ENCODE measurements at places on chromosomes 7 and 10.

GRCh38 chr10:64977915-64978314 is 1456.7 kb downstream of the REEP3 start:
- DNase-seq: no peak

GRCh38 chr10:102660888-102661657 is 16.8 kb downstream of the TRIM8 start:
- DNase-seq: peak; percentile 70

- DNase-seq: no peak
Observed at GRCh38 chr7:130791746-130792145, 57.7 kb upstream of the KLF14 start.

- DNase-seq: no peak
Observed at GRCh38 chr7:16028103-16028502, 341.6 kb upstream of the MEOX2 start.

- peak; percentile 97 for DNase-seq
Observed at GRCh38 chr10:59885430-59886134, 20.8 kb downstream of the CCDC6 start.

GRCh38 chr7:18655912-18656311 is 160.4 kb downstream of the HDAC9 start:
- DNase-seq: no peak

GRCh38 chr10:71696628-71697326 is 22.8 kb downstream of the C10orf105 start:
- DNase-seq: peak; percentile 58

DNA sequence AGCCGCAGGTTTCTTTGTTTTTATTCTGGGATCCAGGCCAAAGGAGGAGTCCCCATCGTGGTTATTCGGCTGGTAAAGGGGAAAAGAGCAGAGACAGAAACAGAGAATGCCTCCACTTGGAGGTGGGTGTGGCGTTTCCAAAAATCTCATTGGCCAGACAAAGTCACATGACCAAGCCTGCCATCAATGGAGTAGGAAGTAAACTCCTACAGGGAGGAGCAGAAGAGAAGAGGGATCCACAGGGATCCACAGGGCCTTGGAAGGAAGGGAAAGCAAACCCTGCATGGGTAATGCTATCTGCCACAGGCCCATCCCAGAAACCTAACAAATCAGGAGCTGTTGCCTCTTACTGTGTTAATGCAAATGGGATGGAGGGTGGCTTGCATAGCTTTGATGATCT is 425.7 kb upstream of the GALNT17 start:
- DNase-seq: no peak

DNA sequence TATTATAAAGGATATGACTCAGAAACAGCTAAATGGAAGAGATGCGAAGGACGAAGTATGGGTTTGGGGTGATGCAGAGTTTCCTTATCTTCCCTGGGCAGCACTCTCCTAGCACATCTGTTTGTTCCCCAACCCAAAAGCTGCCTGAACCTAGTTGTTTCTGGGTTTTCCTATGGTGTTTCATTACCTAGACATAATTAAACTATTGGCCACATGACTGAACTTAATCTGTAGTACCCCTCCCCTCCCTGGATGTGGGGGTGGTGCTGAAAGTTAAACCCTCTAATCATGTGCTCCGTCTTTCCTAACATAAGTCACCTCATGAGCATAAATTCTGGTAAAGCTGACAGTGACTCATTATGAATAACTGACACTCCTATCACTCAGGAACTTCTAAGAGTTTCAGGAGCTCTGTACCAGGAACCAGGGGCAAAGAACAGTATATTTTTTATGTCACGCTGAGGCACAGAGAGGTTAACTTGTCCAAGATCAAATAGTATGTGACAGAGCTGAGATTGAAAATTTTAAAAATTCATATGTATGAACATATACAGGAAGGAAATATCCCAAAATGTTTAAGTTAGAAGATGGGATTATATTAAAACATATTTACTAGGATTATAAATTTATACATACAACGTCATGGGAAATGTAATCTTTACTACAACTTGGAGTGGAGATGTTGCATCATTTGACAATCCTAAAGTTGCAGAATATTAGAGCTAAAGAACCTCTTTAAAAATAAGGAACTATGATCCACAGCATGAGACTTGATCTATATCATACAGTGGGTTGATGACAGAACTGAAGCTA is 4.8 kb downstream of the STRIP2 start:
- DNase-seq: no peak

GRCh38 chr10:96275685-96276418 is 4.5 kb upstream of the BLNK start:
- DNase-seq: no peak

- DNase-seq: no peak
Observed at GRCh38 chr7:78191475-78192079, 393.0 kb downstream of the PHTF2 start.

DNA sequence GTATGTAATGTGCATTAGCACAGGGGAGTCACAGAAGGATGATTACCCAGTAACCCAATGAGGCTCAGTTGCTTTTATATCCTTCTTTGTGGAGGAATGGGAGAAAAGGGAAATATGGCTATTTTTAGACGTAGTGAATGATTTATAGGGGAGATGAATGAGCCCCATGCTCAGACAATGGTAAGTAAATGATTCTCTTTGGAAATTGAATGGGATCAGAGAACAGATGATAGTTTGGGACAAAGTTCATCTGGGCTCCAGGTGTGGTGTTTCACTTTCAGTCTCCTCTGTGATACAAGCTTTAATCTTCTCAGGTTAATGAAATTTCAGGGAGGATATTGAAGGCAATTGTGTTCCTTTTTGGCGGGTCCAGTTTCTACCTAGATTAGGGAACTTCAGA is 63.0 kb upstream of the MPP7 start:
- DNase-seq: no peak

DNA sequence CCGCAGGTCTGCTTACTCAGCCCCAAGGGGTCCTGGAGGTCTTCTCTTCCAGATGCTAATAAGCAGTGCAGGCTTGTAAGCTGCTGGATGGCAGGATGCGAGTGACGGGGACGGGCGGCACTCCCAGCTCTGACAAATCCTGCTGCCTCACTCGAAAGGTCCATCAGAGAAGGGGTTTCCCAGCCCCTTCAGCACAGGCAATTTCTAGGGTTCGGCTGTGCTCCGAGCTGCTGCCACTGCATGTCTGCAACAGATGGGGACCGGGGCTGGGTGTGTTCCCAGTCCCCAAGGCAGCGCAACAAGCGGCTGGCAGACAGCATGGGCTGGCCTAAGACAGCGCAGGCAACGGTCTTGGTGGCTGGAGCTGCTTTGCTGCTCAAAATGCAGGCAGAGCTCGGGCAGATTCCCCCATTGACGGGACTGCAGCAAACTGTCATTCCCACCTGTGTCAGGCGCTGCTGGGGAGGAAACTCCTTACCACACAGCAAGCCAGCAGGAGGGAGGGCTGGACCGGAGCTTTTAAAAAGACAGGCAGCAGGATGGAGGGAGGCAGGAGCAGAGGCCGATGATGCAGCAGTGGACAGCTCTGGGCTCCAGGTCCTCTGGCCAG is 62.4 kb downstream of the PRKAG2 start:
- DNase-seq: no peak

DNA sequence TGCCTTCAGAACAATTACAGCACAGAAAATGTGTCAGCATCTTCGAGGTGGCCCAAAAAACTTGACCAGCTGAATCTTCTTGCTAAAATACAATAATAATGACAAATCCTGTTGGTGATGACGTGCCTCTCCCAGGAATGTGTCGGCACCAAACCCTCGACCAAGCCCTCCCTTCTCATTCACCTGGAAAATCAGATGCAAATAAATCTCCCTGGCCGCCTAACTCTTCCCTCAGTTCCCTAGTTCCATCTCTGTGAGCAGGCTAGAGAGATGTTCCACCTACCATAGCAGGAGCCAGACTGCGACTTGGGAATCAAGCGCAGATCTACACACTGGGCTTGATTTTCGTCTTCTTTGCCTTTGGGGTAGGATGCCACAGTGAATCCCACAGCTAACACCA is 4.1 kb downstream of the PRSS1 start:
- DNase-seq: no peak

GRCh38 chr10:50325449-50326171 is 74.3 kb upstream of the ASAH2 start:
- peak; percentile 92 for DNase-seq

- no peak for DNase-seq
Observed at GRCh38 chr10:62305813-62306212, 37.2 kb upstream of the RTKN2 start.

- peak; percentile 58 for DNase-seq
Observed at GRCh38 chr10:72337039-72337629, 17.6 kb downstream of the DNAJB12 start.

- peak; percentile 16 for DNase-seq
Observed at GRCh38 chr10:86178401-86179152, 188.0 kb downstream of the GRID1 start.

GRCh38 chr7:3922175-3922635 is 621.2 kb downstream of the SDK1 start:
- no peak for DNase-seq

DNA sequence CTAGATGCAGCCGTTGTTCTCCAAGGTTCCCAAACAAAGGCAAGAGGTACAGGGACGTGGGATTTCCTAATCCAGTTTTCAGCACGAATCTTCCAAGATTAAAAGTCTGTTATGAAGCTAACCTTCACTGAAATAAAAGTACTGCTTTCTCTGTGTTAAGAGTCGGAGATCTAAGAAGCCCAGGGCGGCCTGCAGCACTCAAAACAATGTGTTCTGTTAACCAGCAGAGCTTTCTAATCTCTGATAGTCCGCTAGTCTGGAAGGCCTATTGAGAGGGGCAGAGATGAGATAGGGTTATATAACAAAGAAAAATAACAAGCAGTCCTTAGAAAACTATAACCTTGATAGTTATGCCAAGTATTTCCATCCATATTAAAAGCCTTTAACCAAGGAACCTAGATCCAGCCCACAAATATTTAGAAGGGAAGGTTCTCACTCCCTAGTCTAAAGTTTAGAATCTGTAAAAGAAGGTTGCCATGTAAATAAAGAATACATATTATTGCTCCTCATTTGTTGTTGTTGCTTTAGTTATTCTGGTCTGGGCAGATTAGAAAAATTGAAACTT is 106.3 kb upstream of the SVIL start:
- no peak for DNase-seq

- no peak for DNase-seq
Observed at GRCh38 chr10:27717861-27718260, 27.8 kb downstream of the MKX start.

GRCh38 chr10:10397906-10398305 is 619.8 kb upstream of the CELF2 start:
- DNase-seq: no peak

DNA sequence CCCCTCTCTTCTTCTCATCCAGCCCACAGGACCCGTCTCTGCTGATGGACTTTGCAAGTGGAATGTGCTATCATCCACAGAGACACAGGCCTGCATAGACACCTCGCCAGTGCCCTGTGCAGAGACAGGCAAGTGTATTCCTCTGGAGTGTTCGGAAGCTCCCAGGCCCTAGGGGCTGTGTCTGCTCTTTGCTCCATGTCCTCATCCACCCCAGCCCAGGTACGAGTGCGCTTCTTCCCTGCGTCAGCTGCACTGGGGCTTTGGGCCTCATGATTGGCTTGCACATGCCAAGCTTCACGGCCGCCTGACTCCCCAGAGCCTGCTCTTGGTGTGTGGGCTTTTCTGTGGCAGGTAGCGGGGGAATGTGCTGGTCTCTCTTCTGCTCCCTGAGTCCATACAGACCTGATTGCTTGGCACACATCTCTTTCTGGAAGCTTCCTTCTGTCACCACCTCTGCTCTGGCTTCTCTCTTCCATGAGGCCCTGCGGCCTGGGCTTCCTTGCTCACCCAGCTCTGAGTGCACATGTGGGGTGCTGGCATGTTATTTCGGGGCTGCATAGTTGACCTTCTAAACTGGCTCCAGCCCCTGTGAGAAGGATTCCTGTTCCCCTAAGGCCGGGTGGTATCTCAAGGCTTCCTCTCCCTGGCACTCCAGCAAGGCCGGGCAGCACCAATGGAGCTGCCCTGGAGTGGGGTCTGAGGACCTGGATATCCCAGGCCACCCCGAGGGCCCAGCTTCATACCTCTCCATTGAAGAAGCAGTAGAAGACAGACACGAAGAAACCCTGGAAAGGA is 27.8 kb downstream of the CRHR2 start:
- no peak for DNase-seq

DNA sequence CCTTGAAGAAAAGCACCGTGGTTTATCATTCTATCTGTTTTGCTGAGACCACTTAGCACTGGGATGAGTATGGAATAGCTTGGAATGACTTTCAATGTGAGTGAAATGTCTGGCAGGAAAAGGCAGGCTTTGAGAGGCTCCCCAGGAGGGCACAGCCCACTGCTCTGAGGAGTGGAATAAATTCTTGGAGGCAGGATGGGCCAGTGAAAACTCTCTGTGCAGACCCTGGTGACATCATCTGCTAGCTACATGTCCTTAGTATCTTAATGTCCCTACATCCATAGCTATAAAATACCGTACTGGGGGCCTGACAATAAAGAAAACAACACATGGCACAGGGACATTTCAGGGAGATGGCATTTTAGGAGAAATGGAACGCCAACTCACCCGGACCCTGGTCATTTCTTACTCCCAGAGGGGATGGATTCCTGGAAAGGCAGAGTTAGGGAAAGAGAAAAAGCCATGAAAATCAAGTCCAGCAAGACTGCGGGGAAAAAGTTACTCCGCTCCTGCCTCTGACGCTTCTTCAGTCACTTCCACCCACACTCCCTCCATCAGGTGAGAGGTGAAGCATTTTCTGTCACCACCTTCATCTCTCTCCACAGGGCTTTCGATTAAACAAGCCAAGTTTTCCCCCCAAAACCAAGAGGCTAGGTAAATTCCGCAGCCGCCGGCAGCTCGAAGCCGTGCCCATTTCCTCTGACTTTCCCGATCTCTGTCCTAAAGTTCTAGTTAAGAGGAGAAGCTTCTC is 991 bp downstream of the ZNF239 start:
- no peak for DNase-seq

- no peak for DNase-seq
Observed at GRCh38 chr10:97738616-97739015, 1.7 kb downstream of the ZFYVE27 start.

- no peak for DNase-seq
Observed at GRCh38 chr10:98370831-98371820, 43.9 kb downstream of the PYROXD2 start.

DNA sequence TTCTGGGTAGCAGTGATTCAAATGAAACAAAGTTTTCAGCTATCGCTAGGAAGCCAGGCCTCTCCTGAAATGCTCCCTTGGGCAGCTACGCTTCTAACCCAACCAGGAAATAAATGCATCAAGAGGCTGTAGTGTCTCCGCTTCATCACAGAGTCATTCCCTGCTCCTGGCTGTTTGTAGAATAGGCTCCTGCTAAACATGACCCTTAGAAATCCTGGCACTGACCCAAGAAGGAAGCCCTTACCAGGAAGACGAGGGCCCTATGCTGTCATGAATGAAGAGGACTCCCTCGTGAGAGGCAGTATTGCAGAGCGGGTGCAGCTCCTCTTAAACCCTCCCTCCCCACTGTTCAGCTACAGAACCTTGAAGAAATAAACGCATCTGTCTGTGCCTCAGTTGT is 48.3 kb downstream of the NOD1 start:
- DNase-seq: peak; percentile 64

- no peak for DNase-seq
Observed at GRCh38 chr7:124908259-124908658, 21.4 kb downstream of the POT1 start.

GRCh38 chr10:15784662-15785300 is 65.1 kb upstream of the ITGA8 start:
- no peak for DNase-seq

GRCh38 chr7:149133028-149133710 is 7.0 kb upstream of the ZNF425 start:
- DNase-seq: no peak

GRCh38 chr7:5117095-5117970 is 71.7 kb downstream of the RBAK start:
- DNase-seq: no peak

Data from Kasumi-1 (cell line).